MG63 (cell line): ENCODE measurements at places on chromosomes 2 and 18.
A peak's percentile ranks its signal among the peaks of the same experiment; 100 is the strongest.

DNA sequence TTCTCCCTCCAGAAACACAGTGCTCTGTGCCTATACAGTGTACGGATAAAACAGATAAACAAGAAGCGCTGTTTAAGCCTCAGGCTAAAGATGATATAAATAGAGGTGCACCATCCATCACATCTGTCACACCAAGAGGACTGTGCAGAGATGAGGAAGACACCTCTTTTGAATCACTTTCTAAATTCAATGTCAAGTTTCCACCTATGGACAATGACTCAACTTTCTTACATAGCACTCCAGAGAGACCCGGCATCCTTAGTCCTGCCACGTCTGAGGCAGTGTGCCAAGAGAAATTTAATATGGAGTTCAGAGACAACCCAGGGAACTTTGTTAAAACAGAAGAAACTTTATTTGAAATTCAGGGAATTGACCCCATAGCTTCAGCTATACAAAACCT lies 70.7 kb downstream of the TANK start:
- no peak for DNase-seq

- DNase-seq, result no peak
Observed at GRCh38 chr2:239944694-239945551, 80.2 kb downstream of the NDUFA10 start.

DNA sequence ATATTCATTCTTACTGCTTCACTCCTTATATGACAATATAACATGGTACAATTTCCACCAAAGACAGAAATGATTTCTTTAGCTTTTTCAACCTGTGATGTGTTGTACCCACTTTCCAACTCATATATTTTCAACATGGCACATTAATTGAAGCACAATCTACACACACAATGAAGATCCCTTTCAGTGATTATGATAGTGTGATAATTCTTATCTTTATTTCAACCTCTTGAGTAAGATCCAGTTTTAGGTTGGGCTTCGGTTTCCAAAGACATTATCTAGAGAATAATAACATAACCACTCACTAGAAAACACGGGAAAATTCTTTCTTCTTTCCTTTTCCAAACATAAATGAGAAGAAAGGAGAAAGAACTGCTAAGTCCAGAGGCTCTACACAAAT lies 3.4 kb upstream of the DSG3 start:
- DNase-seq, result no peak

GRCh38 chr18:25345081-25345866 lies 6.7 kb downstream of the ZNF521 start:
- no peak for DNase-seq

DNA sequence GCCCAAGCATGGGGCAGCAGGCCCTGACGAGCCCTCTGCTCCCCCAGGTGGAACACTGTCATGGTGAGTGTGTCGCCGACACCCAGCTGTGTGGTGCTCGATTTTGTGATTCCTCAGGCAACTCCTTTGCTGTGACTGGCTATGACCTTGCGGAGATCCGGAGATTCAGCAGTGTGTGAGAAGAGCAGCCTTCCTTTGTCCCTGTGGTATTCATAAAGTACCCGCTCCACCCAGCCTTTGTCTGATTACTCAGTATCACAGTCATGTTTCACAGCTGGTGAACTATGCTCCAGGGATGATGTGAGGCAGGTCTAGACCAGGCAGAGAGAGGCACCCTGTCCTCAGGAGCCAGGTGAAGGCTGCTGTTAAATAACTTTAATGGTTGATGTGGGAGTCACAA lies 4.0 kb downstream of the WDR54 start:
- no peak for DNase-seq

- DNase-seq, result no peak
Observed at GRCh38 chr18:56003009-56003719, 415.2 kb upstream of the TCF4 start.

DNA sequence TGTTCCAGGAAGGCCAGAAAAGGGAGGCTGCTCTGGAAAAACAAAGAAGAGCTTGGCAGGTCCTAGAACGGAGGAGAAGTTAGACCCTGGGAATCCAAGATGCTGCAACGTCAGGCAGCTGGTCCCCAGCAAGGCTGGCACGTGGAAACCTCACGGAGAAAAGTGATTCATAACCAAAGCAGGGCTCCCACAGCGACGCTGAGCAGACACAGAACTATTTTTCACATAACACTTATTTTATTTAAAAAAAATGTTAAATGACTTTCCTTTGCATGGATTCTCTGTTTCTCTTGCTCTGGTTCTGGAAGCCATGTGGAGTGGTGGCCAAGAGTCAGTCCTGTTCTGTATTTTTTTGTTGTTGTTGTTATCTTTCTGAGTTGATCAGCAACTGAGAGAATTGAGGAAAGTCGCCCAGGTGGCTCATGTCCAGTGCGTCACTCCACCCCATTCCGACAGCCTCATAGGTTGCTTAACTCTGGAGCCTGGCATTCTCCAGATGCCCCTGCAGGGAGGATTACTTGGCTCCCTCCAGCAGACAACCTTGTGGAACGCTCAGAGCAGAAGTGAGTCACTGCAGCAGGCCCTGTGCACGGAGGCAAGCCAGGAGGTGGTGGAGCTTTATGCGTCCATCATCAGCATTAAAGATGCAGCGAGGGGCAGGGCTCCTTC lies 229.9 kb upstream of the HDAC4 start:
- peak; percentile 96 for DNase-seq
